ENCODE measurements at places on chromosomes 6 and 20.

DNA sequence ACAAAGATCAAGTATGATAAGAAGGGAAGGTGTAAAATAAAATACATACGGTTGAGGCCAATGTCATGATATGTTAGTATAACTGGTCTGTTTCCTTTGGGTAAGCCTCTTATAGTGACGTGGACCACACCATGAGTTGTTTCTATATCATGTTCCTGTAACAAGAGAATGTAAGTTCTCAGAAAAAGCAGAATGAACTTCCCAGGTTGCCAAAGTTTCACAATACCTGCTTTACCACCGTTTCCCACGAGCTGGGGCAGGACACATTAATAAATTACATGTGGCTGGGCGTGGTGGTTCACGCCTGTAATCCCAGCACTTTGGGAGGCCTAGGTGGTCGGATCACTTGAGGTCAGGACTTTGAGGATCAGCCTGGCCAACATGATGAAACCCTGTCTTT is 42.6 kb upstream of the SLA2 start:
- DNase-seq, result no peak

DNA sequence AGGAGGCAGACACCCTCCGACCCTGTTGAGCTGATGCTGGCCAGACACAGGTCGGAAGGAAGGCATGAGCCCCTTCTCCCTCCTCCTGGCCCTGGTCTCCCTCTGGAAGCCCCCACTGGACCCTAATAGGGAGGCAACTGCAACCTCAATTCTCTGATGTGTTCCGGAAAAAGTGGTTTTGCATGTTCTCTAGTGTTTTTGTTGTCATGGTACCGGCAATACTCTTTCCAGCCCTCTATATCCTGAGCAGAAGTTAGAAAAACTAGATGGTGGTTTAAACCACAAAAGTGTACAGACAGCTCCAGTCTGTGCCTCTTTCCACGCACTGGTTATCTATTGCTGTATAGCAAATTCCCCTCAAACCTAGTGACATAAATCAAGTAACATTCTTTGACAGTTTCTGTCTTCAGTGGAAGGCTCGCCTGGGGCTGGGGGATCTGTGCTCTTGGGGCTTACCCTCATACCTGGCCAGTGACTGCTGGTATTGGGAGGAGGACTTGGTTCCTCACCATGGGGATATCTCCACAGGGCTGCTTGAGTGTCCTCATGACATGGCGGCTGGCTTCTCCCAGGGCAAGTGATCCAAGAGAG is 37.0 kb downstream of the SYTL3 start:
- DNase-seq, result no peak

- DNase-seq, result no peak
Measured at GRCh38 chr20:50193836-50194421, 3.3 kb downstream of the CEBPB start.

DNA sequence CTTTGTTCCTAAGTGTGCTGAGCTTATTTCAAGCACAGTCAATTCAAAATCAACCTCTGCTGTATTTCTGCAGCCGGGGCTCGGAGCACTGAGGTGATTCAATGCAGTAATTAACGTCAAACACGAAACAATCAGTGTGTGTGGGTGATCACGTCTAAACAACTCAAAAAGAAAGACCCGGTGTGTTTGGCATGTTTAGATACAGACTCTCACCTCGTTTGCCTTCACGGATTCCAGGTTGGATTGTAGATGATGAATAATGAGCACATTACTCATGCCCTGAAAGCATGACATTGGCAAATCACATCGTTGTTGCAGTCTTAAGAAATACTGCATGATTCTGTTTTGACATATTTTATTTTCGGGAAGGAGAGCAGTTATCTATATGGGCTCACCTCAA is 231.0 kb downstream of the QKI start:
- DNase-seq, result no peak

- DNase-seq, result no peak
Measured at GRCh38 chr6:37005061-37005810, at the start of gene FGD2. Gene FGD2 (plus strand): TSS chr6:37005655. CDS start chr6:37005818, 163 bp downstream.

DNA sequence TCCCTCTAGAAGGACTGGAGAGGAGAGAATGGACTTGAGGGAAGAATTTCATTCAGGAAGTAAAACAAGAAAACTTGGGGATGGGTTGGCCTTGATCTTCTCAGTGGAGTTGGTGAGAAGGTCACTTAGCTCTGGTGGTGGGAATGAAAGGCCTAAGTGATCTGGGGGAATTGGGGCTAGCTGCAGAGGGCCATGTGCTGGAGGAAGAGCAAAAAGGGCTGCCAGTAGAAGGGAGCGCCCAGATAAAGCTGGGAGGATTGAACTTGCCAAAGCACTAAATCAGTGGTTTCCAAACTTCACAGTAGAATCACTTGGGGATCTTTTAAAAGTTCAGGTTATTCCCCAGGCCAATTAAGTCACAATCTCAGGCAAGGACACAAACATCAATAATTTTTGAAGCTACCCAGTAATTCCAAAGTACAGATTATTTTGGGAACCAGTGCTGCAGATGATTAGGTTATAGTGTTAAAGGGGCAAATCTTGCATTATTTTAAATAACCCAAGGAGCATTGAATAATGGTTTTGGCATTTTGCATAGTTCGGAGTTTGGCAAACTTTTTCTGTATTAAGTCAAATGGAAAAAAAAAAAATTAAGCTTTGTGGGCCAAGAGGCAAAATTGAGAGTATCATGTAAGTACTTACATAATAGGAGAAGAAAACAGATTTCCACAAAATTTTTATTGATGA is 36.5 kb upstream of the RFPL4B start:
- DNase-seq, result no peak

DNA sequence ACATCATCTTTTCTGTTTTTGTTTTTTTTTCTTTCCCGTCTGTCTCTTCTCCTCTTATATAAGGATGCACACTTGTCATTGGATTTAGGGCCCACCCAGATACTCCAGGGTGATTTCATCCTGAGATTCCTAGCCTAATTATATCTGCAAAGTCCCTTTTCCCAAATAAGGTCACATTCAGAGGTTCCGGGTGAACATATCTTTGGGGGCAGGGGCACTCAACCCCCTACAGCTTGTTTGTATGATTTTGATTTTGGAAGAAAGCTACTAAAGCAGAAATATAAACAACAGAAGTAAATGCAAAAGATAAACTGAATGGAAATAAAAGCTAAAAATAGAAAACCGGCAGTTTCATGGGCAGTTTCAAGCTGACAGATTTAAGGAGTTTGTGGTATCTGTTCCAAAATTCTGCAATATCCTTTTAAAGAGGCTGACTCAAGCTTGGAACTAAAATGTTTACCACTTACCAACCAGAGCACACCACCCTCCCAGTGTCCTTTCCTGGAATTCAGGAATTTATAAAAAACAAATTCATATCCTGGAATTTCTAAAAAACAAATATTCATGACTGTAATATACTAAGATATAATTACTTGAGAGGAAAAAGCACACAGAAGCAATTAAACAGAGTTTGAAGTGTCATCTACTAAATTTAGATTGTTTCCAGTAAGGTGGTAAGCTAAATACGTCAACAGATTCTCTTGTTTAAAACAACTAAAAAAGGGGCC is 100.0 kb upstream of the CARMIL1 start:
- no peak for DNase-seq

DNA sequence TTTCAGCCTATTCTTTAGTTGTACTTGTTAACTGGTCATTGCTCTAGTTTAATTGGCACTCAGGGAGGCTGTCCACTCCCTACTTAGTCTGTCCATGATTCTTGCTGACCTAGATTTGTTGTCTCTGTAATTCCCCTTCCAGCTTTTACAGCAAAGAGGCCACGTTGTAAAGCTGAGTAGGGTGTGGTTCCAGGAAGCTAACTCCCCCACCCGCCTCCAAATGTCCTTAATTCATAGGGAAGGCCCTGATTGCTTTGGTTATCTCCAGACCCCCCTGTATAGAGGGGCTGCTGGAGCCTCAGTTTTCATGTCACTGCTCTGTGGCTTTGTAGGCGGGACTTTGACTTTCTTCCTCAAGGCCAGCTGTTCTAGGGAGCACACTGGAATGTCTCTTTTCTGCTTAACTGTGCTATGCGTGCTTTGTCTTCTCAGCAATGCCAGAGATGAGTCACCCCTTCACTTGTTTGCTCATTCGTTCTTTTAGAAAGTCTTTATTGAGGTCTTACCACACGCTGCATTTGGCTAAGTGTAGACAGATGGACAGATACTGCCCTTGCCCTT is 175.1 kb upstream of the JAG1 start:
- no peak for DNase-seq

GRCh38 chr20:21228511-21228910 is 74.6 kb upstream of the XRN2 start:
- no peak for DNase-seq

DNA sequence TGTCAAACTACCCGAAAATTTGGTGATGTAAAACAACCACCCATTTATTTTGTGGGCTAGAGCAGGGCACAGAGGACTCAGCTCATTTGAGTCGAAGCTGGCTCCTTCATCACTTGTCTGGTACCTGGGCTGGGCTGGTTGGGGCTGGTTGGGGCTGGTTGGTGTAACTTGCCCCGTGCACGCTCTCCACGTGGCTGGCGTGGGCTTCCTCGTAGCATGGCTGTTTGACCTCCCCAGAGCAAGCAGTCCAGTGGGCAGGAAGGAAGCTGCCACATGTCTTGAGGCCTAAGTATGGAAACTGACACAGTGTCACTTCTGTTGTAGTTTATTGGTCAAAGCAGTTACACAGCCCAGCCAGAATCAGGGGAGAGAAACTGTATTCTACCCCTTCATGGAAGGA is 27.1 kb downstream of the BCAS4 start:
- no peak for DNase-seq

DNA sequence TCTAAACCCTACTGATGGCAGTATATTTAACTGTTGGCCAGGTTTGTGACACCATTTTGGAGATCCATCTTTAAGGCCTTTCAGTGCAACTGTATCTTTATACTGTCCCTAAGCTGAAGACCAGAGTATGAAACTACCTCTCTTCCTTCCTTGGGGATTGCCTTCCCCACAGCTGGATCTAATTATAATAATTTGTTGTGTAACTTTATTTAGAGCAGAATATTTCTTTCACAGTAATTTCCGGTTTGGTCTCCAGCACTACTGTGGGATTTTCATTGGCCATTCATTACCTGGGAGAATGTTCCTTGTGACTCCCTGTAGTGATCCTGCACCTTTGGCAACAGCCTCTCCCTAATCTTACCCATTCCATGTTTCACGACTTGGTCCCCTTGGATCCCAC is 75.2 kb downstream of the AKAP7 start:
- DNase-seq, result no peak

- DNase-seq, result no peak
Measured at GRCh38 chr6:21905531-21905930, 312.0 kb downstream of the SOX4 start.

DNA sequence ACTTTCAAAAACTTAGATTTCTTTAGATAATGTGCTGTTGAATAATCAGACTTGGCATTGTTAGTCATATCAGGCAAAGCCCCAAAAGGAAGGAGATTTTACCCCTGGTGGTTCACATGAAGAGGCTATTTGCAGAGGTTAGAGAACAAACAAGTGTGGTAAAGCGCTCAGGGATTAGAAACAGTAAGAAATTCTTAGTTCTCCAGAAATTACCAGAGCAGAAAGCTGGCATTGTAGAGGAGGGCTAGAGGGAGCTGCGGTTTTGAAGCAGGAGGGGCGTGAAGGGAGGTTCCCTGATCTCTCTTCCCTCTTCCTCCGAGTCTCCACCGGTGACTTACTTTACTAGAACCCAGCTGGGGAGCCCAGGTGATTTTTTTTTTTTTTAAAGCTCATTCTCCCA is 10.2 kb downstream of the MYO6 start:
- no peak for DNase-seq

- DNase-seq, result no peak
Measured at GRCh38 chr6:139485742-139486475, 111.5 kb upstream of the CITED2 start.
